ENCODE measurements at places on chromosomes 4 and X.

DNA sequence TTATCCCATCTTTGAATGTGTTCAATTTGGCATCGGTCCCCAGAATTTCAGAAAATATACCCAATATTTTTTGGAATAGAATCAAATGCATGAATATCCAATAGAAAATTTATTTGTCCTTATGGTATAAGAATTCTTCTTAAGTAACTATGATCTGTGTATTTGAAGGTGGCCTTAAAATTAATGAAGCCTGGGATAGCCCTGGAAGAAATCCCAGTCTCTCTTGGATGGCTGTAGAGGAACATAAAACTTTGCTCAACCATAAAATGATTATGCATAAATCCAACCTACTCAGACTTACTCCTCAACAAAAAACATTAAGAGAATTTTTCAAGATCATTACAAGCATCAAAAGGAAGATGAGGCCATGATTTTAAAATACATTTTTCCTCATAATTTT lies 269.4 kb upstream of the SMIM31 start:
- no peak for DNase-seq

GRCh38 chr4:2643555-2643954 lies 107.1 kb downstream of the FAM193A start:
- DNase-seq: no peak

DNA sequence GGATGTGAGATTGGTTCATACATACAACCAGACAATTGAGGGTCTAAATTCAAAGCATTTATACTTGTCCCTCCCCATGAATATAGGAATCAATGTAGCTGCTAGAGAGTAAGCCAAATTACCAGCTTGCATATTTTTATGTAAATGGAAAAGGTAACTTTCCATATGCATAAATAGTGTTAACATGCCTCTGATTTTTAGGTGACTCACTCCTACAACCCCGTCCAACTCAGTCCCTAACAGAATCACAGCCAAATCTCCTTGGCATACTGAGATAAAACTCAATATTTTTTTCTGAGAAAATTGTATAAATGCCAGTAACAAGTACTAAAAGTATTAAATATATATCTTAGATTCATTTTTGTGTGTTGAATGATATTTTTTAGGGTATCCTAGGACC lies 67.2 kb downstream of the INPP4B start:
- DNase-seq: no peak

DNA sequence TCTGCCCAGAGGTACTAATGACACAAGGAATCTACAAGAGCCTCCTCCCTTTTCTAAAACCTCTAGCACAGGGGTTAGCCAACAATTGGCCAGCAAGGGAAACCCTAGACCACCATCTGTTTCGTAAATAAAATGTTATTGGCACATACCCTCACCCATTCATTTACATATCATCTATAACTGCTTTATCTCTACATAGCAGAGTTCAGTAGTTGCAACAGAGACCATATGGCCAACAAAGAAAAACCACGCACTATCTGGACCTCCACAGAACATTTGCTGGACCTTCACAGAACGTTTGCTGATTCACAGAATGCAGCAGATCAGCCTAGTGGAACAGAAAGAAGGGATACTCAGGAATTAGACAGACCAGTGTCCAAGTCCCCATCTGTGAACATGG lies 9.4 kb downstream of the SLC2A9 start:
- no peak for DNase-seq

GRCh38 chr4:112515198-112516065 lies 548 bp downstream of the NEUROG2 start:
- peak; percentile 34 for DNase-seq

GRCh38 chr4:44558031-44558605 lies 93.3 kb downstream of the YIPF7 start:
- DNase-seq: no peak

GRCh38 chrX:119686087-119686691 lies 6.8 kb downstream of the SEPTIN6 start:
- DNase-seq: peak; percentile 28

GRCh38 chr4:104976262-104976661 lies 170.4 kb upstream of the TET2 start:
- DNase-seq: no peak

DNA sequence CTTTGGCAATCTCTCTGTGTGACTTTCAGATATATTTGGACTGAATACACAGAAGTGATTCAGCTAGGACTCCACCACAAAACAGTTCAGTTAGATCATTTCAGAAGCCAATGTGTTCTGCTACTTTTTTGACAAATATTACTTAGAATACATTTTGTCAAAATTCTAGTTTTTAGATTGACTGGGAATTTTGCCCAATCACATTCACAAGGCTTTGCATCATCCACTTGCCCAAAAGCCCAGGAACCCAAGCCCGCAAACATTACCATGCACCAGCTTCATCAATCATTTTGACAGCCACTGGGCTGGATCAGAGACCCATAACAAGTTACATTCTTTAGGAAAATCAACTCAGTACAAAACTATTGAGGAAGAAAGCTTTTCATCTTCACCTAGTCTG lies 256.6 kb upstream of the NDST3 start:
- DNase-seq: peak; percentile 54

GRCh38 chr4:170035231-170035630 lies 9.0 kb upstream of the MFAP3L start:
- DNase-seq: no peak

DNA sequence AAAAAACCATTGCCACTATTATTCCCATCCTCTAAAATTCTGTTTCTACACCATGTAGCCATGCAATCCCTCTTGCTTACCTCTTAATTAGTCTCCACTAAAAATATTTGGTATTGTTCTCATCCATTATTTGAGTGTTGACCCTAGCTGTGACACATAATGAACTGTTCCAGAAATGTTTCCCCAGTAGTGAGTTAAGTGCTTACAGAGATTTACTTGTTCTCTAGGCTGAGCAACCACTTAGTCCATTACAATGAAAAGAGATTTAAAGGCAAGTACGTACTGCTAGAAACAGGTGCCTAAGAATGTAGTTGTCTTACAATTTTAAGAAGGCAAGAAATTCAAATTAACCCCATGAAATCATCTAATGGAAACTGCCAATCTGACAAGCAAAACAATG lies 112.7 kb upstream of the PTPN13 start:
- no peak for DNase-seq

- no peak for DNase-seq
These were observed 1300.9 kb upstream of the DIAPH2 start for GRCh38 chrX:95383778-95384177.

- DNase-seq: no peak
These were observed 60.5 kb upstream of the TAB3 start for GRCh38 chrX:30949554-30949953.
